ENCODE measurements at places on chromosomes 7 and 10. TPM values are rescaled to one million over a fixed set of nuclear protein-coding genes. Genes with fewer than 3 reads are reported as not detected.

DNAH11 gene
- total RNA-seq: 0.60 TPM

DNA sequence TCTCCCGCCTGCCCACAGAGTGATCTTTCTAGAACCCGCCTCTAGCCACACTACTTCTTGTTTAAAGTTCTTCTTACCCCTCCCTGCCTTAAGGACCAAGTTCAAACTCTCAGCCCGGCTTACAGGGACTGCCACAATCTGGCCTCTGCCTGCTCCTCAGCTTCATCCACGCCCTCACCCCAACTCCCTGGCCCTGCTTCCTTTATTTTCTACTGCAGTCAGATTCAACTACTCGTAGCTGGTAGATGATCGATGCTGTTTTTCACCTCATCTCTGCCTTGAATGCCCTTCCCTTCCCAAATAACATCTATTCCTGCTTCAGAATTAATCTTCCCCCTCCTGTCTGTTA, 508.5 kb downstream of the RPS24 start:
- no peak overlapping the region for H3K4me3 ChIP-seq
- H3K27me3 ChIP-seq: no peaks in the 10 kb centered on the region
- DNase-seq: no peak
- peaks cover 39% of the 10 kb centered on the region for H3K4me1 ChIP-seq
- no peaks in the 10 kb centered on the region for H3K36me3 ChIP-seq
- no peak overlapping the region for H3K27ac ChIP-seq

- H3K27ac ChIP-seq: no peak overlapping the region
- no peak overlapping the region for H3K4me3 ChIP-seq
- no peaks in the 10 kb centered on the region for H3K27me3 ChIP-seq
- H3K4me1 ChIP-seq: no peaks in the 10 kb centered on the region
Measured at GRCh38 chr7:47901542-47901941, 46.7 kb downstream of the PKD1L1 start.

DNA sequence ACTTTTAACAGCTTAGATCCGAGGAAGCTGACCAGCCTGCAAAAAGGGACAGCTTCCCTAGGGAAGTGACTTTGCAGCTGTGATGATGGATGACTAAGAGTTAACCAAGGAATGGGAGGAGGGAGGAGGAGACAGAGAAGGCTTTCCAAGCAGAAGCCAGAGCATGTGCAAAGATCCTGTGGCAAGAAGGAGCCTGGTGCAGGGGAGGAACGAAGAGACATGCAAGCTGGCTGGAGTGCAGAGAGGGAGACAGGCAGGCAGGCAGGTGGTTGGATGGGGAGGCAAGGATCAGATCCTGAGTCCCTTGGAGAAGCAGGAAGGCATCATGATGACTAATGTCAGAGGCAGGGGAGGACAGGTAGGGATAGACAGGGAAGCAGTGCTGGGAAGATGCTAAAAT, 148.8 kb downstream of the PFKFB3 start:
- no peak overlapping the region for H3K4me3 ChIP-seq
- DNase-seq: no peak
- H3K36me3 ChIP-seq: no peaks in the 10 kb centered on the region
- no peaks in the 10 kb centered on the region for H3K27me3 ChIP-seq

DNA sequence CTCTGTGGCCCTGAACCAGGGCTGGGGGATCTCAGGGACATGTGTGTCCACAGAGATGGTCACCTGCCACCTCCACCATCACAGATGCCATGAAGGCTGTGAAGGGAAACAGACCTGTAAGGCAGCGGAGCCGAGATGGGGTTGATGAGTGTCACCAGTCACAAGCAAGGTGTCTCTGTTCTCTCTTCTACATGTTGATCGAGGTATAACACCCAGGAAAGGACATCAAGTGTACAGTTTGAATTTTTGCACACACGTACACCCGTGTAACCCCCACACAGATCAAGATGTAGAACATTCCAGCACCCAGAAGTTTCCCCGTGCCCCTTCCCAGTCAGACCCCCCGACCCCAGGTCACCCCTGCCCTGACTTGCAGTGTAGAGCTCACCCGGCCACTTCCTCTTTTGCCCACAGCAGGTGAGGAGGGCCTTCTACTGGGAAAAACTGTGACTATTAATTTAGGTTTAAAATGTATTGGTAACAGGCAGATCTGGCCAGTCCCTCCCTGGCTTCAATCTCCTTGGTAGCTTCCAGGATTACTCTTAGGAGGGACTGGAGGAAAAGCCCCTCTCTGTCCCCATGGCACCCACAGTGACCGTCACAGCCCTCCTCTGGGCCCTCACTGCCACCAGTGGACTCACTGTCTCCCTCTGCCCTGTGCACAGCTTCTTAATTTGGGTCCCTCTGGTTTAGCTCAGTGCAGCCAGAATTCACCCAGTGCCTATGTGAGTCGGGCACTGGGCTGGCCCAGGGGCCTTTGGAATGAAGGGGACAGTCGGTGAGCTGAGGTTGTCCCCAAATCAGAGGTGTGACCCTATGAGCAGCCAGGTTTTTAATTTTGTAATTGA, 108.2 kb downstream of the LHPP start:
- H3K36me3 ChIP-seq: no peaks in the 10 kb centered on the region
- peaks cover 9% of the 10 kb centered on the region for H3K4me1 ChIP-seq
- no peaks in the 10 kb centered on the region for H3K27me3 ChIP-seq
- H3K27ac ChIP-seq: no peak overlapping the region
- no peak overlapping the region for H3K4me3 ChIP-seq

GRCh38 chr7:510131-510481, 9.5 kb downstream of the PDGFA start:
- DNase-seq: no peak
- no peak overlapping the region for H3K4me3 ChIP-seq
- no peak overlapping the region for H3K27ac ChIP-seq
- no peaks in the 10 kb centered on the region for H3K27me3 ChIP-seq
- H3K36me3 ChIP-seq: no peaks in the 10 kb centered on the region
